ENCODE measurements at places on chromosomes 4 and X. TPM values are rescaled to one million over a fixed set of nuclear protein-coding genes. Genes with fewer than 3 reads are reported as not detected.

The SLC34A2 gene
- not detected for total RNA-seq

The SYNPO2 gene
- 0.56 TPM for total RNA-seq

The CRMP1 gene
- total RNA-seq, result 4.9 TPM

The SLC6A14 gene
- not detected for total RNA-seq

The TCEAL6 gene
- total RNA-seq, result not detected

The CLTRN gene
- 0.96 TPM for total RNA-seq

The PCSK1N gene
- total RNA-seq, result 55.7 TPM

The SSX2 gene
- not detected for total RNA-seq

The TENM3 gene
- 1.6 TPM for total RNA-seq

Data from A549 treated with AZD2906 at 1 μM for 4 hours (cell line).